AML-193 (cell line): ENCODE measurements at places on chromosomes 2 and 18.

DNA sequence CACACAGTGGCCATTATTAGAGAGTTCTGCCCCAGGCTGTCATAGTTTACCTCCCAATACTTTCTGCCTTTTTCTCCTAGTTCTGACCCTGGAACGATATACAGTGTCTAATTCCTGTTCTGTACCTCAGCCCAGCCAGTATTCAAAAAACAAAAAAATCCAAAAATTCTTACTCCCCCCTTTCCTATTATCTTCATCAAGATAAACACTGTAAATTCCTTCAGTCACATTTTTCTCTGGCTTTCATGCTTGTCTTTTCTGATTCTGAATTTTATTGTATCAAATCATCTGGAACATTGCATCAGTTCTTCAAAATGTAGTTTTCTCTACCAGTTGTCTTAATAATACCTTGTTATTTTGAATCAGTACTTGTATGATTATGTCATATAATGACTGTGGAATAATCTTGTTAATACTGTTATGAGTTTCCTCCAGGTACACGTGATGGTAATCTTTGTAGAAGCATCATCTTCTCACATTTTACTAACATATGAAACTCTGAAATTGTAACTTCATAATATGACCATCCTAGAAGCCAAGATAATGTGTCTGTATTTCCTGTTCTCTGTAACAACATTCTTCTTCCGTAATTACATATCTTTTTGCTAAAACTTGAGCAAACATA lies 79.0 kb upstream of the NOSTRIN start:
- DNase-seq = no peak

- no peak for DNase-seq
These were observed 139.3 kb downstream of the UPP2 start for GRCh38 chr2:158240975-158241374.

DNA sequence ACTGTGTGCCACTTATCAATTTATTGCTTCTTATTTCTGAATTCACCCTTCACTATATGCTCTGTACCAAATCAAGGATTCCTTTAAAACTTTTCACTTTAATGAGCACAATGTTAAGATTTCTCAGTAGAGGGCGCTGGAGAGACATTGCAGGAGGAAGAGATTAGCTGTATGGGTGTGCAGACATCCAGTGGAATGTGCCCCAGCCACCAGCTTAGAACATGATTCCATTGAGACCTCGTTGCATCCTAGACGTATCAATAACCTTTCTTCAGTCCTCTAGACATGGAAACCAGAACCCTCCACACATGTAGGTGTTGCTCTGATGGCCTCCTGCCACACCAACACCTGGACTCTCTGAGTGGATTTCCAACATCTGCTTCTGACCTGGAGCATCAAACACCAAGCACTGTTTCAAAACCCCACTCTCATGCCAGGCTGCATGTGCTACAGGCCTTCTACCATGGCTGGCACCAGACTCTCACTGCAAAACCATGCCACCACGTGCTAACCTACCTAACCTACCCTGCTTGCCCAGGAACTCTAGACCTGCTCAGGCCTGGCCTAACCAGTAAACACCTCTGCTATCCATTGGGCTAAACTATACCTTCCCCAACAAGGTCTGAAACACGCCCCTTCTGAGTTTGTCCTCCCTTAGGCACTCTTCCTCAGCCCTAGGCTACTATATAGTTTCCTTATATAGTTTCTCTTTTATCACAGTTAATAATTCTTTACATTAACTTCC lies 633.2 kb upstream of the PKDCC start:
- DNase-seq = peak; percentile 33

DNA sequence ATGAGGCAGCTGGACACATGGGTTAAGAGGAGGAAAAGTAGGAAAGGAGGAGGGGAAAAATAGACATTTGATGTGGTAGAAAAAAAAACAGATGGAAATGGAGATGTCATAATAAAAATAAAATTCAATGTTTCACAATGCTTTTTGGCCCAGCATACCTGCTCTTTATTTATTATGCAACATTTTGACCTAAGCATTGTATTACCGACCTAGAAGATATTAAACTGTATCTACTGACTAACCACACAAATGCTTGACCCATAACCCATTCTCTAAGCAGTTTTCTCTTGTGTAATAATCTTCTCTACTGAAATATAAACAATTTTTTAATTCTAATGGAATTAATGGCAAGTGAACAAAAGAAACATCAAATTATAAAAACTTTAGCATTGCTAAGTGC lies 362.3 kb downstream of the FBXO15 start:
- no peak for DNase-seq

DNA sequence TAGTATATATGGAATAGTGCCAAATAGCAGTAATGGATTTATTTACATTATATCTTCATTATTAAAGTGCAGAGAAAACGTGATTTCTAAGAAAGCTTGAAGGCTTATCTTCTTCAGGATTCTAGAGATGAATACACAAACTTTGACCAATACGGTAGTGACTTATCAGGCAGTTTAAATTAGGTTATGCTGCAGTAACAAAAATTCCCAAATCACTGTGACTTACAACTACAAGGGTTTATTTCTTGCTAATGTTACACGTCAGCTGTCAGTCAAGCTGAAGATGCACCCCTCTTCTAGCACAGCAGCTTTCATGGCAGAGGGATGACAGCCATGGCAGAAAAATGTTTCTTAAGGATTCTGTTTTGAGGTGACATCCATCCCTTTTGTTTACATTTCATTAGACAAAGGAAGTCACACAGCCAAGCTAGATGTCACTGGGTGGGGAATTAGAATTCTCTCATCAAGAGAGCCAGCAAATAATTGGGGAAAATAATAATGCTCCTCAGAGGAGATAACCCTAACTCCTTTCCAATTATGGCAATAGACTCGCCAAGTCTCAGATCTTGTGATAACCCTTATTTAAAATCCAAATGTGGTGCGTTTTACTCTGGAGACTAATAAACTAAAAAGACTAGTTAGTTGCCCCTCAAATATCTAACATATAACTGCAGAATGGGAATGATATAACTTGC lies 268.3 kb upstream of the CYP26B1 start:
- DNase-seq = no peak

DNA sequence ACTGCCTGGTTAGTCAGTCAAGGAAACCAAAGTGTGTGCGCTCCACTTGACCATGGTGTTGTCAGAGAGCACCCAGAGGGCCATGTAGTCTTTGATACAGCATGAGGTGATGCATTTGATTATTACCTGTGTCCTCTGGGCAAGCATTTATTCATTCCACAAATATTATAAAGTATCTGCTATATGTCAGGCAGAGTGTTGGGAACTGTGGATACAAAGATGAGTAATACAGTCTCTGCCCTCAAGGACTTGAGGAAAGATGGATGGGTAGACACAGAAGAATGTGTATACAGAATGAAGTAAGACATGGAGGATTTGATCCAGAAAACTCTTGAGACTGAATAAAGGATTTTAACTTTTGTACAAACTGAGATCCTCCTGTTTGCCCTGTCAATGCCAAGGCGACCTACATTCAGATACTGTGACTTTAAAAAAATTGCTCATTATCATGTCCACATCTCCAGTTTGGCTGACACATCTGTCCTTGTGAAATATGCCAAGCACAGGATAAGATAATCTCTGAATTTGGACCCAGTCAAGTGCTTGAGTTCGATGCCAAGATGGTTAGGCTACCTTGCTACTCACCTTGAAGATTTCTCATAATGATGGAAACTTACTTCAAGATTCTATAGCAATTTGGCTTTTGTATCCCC lies 50.8 kb downstream of the ACYP2 start:
- no peak for DNase-seq
